ENCODE measurements at places on chromosomes 1 and 21. TPM values are rescaled to one million over a fixed set of nuclear protein-coding genes. Genes with fewer than 3 reads are reported as not detected.

AMY1B gene
- not detected for total RNA-seq

GLIS1 gene
- total RNA-seq: not detected

HMGB4 gene
- total RNA-seq: not detected

TMEM9 gene
- total RNA-seq: 44.6 TPM

HEYL gene
- total RNA-seq: not detected

PRELP gene
- not detected for total RNA-seq

IVNS1ABP gene
- 75.3 TPM for total RNA-seq

RRP1 gene
- 35.0 TPM for total RNA-seq

LSM10 gene
- 40.3 TPM for total RNA-seq

LEFTY1 gene
- not detected for total RNA-seq

TMEM240 gene
- 7.0 TPM for total RNA-seq

MNDA gene
- total RNA-seq: not detected

OLFML2B gene
- 0.51 TPM for total RNA-seq

GUCA2A gene
- total RNA-seq: not detected

SPRR3 gene
- not detected for total RNA-seq

LMOD1 gene
- 0.12 TPM for total RNA-seq

CENPF gene
- 72.9 TPM for total RNA-seq

AZIN2 gene
- total RNA-seq: 0.91 TPM
